ENCODE measurements at places on chromosomes 12 and 14.

DNA sequence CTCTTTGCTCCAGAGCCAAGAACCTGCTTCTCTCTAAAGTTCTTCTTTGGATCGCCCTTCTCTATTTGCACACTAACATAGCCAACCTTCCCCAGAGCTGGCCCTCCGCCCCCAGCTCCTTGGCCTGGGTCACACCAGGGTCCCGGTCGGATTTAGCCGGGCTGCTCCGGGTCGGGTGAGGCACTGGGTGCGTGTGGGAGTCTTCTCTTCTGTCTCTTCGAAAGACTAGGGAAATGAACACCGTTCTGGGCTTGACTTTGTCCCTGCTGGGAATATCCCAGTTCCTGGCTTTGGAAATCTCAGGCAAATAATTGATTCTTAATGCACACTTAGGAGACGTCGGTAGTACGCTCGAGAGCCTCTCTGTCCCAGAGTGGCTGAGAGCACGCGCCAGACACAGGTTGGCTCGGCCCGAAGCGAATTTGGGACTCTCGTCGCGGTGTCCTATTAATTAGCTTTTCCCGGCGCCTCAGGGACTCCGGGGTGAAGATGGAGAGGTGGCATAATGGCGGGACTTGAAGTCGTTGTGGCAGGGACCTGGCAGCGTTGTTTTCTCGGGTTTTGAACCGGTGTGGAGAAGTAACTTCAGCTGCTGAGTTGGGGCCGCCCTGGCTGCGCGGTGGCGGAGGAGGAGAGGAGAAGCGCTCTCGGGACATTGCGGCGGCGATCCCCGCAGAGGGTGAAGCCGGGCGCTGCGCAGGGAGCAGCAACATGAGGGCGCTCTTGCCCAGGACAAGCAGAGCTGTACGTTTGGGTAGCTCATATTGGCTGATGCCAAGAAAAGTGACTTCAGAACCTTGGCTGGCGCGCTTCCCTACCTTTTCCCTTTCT lies 7.5 kb downstream of the FOXG1 start:
- DNase-seq, result no peak

DNA sequence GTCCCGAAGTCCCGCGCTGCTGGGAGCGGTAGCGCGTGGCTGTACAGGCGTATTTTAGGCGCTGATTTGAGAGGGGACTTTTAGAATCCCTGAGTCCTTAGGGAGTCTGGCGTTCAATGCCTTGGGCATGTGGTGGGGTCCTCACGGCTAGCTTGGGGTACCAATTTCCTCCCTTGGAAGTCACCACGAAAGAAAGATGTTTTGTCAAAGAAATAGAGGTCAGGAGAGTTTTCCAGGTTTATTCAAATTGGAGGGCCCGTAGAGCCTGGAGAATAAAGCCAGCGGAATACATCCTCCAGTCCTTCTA lies 63.9 kb downstream of the KLHL28 start:
- DNase-seq, result no peak

- no peak for DNase-seq
These were observed 71.1 kb downstream of the EGLN3 start for GRCh38 chr14:33879684-33880286.

GRCh38 chr12:85092814-85093370 lies 56.7 kb downstream of the LRRIQ1 start:
- no peak for DNase-seq

DNA sequence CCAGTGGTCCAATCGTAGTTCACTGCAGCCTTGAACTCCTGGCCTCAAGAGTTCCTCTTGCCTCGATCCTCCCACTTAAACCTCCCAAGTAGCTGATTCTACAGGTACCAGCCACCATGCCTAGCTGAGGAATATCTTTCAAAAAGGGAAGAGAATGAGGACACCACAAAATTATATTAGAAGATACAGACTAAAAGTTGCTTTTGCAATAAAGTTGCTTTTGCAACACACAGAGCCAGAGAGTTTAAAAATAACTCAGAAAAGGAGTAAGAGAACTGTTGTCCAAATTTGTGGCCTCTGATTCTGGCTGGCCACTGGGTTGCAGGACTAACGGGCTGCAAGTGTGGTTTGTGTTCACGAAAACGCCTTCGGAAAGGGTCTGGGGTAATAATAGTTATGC lies 19.8 kb downstream of the TMEM253 start:
- no peak for DNase-seq

DNA sequence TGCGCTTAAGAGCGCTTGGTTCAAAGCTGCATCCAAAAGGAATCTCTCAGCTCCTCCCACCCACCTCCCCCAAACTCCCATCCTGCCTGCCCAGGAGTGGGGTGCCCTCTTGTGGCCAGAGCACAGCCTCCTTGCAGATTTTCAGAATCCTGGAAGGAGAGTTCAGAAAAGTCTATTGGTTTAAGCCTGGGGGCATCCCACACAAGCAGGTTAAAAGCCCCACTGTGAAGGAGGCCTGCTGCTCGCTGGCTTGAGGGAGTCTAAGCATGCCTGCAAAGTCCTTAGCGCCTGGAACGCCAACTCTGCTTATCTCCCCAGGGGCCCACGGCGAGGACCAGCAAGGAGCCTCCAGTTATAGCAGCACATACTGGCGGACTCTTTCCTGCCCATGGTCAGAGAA lies 297.1 kb downstream of the KSR2 start:
- DNase-seq, result peak; percentile 35

GRCh38 chr12:25131270-25131669 lies 63.7 kb downstream of the DNAI7 start:
- no peak for DNase-seq

GRCh38 chr12:43104494-43104893 lies 447.5 kb downstream of the ADAMTS20 start:
- no peak for DNase-seq

- DNase-seq, result no peak
These were observed 164.0 kb downstream of the ETV6 start for GRCh38 chr12:11813438-11813813.

DNA sequence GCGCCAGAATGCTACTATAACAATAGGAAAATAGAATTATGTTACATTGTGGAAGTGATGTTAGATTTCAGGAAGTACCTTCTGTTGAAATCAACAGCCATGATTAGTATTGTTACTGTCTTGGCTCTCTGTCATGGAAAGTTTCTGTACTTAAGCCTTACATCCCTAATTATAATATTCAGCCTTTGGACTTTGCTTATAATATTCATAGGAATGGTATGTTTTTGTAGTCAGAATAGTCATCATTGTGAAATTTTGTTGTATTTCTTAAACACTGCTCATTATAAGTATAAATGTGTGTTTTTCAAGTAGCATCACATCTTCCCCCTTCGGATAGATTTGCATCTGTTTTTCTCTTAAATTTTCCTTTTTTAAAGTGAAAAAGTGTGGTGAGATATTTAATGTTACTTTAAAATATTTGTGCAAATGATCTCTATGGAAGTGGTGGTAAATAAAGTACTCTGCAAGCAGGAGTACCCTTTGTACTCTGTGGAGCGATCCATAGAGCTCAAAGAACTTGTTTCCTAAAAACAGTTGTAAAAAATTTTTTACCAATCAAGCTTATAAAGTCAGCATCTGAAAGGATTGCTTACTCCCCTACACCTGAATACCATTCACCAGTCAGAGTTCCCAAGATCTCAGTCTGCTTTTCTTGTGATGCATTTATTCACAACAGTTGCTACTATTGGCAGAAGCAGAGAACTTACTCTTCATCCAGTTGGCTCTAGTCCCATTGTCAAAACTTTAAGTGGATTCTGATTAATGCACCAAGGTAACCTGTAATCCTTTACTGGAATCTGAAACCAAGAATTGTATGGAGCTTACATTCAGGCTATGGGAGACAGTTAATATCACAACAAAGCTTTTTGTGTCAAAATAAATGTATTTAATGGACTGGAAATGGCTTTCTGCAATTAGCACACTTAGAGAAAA lies 87.8 kb downstream of the RIC8B start:
- DNase-seq, result no peak

- DNase-seq, result no peak
These were observed 81.1 kb downstream of the ZFP36L1 start for GRCh38 chr14:68711561-68712309.

DNA sequence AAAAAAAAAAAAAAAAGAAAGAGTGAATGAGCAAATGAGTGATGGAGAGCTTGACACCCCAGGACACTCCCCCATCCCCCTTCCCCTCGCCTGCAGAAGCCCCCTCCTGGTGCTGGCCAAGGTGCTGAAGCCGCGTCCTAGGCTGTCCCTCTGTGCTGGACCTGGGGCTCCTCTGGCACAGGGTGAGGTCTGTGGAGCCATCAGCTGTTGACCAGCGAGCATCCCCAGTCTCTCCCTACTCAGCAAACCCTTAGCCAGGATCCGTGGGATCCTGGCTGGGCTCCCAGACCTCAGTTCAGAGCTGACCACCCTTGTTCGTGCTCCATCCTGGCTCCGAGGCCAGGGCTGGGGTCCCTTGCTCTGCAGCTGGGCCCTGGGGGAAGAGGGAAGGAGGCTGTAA lies 5.4 kb upstream of the KIF26A start:
- no peak for DNase-seq

DNA sequence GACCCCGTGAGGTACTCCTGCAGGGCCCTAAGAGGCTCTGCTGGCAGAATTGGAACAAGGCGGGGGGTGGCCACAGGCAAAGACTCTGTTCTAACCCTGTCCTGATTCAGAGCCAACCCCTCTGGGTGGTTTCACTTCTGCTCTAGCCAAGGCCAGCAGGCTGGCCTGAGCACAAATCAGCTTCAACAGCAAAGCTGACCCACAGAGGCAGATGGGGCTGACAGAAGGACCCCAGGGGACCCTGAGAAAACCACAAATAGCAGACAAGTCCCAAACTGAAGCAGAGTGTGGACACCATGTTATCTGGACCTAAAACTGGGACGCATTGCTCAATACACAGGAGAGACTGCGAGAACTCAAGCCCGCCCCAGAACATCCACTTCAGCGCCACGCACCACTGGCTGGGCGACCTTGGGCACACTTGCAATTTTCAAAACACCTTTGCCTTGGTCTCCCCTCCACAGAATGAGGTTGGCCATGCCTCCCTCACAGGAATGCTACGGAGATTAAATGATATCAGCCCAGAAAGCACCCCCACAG lies 76.4 kb upstream of the DICER1 start:
- no peak for DNase-seq

DNA sequence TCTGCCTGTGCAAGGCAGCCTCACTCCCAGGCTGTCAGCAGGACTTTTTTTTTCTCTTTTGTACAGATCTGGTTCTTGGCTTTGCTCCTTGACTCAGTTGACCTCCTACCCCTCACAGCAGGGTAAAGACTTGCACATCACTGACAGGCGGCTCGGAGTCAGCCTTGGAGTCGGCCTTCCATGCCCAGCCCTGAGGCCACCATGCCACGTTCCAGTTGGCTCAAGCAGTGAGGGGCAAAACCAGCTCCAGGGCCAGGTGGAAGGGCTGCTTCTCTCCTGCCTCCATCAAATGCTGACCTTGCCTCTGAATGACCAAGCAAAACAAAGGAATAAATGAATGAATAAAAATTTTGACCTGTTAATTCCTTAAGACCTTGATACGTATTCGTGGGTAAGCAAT lies 27.6 kb downstream of the JAG2 start:
- DNase-seq, result no peak

- no peak for DNase-seq
These were observed 39.9 kb downstream of the PRPF40B start for GRCh38 chr12:49662998-49663843.

DNA sequence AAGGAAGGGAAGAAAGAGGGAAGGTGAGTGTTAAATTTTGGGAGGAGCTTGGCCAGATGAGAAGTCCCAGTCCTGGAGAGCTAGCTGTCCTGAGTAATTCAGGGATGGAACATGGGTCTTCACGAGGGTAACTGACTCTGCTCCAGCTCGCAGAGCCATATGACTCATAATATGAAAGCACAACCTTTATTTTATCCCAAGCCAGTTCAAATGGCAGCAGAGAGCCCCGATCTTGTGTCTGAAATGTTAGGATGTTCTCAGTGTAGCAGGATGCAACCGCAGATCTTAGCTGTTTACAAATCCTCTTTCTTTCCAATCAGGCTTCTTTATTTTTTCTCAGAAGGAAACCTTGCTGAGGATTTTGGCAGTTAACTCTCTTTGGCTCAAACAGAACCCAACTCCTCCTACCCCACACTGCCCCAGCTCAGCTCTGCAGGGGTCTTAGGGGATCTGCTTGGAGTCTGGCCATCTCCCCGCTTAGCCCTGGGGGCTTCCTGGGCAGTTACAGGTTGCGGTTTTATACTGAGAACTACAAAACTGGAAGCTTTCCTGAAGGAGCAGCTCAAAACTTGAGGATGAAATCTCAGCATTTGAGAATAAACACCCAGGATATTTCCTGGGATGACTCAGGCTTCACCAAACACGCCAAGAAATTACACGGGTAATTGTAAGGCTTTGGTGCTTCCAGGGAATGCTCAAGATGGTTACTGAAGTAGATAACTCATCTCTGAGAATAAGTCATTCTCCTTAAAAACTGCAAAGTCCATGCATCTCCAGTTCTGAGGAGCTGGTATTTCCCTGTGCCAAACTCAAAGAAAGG lies 92.5 kb downstream of the VCPKMT start:
- no peak for DNase-seq

DNA sequence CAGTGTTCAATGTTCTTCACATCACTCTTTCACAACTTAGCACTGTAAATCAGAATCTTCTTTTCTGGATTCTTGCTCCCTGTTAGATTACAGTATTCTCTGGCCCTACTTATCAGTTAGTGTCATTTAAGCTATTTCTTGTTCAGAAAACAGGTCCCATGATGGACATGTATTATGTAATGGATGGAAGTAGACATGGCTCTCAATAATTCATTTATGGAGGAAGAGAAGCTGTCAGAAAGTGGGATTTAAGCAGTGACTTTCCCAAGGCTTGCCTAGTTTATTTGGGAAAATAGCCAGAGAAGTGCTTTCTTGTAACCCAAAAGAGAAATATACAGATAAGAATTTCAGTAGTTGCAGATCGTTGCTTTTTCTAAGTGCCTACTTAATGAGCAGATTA lies 1.6 kb downstream of the ERC1 start:
- DNase-seq, result no peak

DNA sequence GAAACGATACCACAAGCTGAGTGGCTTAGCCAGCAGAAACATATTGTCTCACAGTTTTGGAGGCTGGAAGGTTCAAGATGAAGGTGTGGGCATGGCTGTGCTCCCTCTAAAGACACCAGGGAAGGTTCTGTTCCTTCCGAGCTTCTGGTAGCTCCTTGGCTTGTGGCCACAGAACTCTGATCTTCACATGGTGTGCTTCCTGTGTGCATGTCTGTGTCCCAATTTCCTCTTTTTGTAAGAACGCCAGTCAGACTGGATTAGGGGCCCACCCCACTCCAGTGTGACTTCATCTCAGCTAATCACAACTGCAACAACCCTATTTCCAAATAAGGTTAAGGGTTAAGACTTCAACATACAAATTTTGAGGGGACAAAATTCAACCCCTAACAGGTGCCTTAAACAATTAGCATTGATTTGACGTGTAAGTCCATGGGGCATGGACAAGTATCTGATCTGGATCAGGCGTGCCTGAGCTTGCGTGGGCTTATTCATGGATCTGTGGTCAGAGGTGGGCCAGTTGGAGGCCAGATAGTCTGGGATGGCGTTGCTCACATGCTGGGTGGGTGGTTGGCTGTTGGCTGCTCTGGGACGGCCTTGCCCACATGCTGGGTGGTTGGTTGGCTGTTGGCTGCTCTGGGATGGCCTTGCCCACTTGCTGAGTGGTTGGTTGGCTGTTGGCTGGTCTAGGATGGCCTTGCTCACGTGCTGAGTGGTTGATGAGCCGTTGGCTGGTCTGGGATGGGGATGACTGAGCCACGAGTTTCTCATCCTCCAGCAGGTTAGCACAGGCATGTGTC lies 88.5 kb downstream of the LGMN start:
- no peak for DNase-seq

- DNase-seq, result no peak
These were observed 2.7 kb downstream of the DYRK2 start for GRCh38 chr12:67651132-67651695.

Measured in liver (tissue), 10 donors.